Smooth muscle cell of bladder (primary cell): ENCODE measurements at places on chromosomes 7 and 10. TPM values are rescaled to one million over a fixed set of nuclear protein-coding genes. Genes with fewer than 3 reads are reported as not detected.

Gene KLF14
- 0.09 TPM in 1 of 2 replicates, not detected in the other for total RNA-seq

Gene GFRA1
- total RNA-seq: 1.6 and 2.7 TPM in 2 replicates

Gene RSPH10B2
- 0.14 and 0.37 TPM in 2 replicates for total RNA-seq

Gene CWF19L1
- total RNA-seq: 20.3 and 21.4 TPM in 2 replicates

Gene CACNA2D1
- 90.3 and 108 TPM in 2 replicates for total RNA-seq

Gene SPACDR
- total RNA-seq: 0.14 and 0.28 TPM in 2 replicates

Gene ITPRID1
- not detected in 2 replicates for total RNA-seq

Gene PTPRN2
- 0.71 and 0.74 TPM in 2 replicates for total RNA-seq

Gene CAV1
- total RNA-seq: 150 and 234 TPM in 2 replicates

Gene SPDYE5
- total RNA-seq: not detected in 2 replicates

Gene CYP2W1
- total RNA-seq: 0.09 and 0.14 TPM in 2 replicates
